ENCODE measurements at places on chromosomes 16 and 17. TPM values are rescaled to one million over a fixed set of nuclear protein-coding genes. Genes with fewer than 3 reads are reported as not detected.

Gene ABI3
- total RNA-seq, result not detected

Gene ZNF785
- total RNA-seq, result not detected

Gene SLC12A3
- not detected for total RNA-seq

Gene PTGES3L
- total RNA-seq, result 0.69 TPM

Gene IL21R
- total RNA-seq, result 0.05 TPM

Gene SLC47A1
- total RNA-seq, result 21.0 TPM

Gene BCL6B
- total RNA-seq, result not detected

Gene KRT31
- total RNA-seq, result not detected

Gene TPSG1
- total RNA-seq, result not detected

Gene ENO3
- 41.5 TPM for total RNA-seq

Gene SLC35G6
- total RNA-seq, result not detected

Gene VTN
- total RNA-seq, result 21.8 TPM

Gene NPIPB6
- 1.4 TPM for total RNA-seq

Gene CD300LD
- not detected for total RNA-seq

Gene OTOA
- total RNA-seq, result 0.08 TPM

Gene SLC38A8
- not detected for total RNA-seq

Gene MYO15B
- total RNA-seq, result 47.8 TPM

Gene SDR42E2
- not detected for total RNA-seq

Gene TRIM16
- total RNA-seq, result 237 TPM

Gene TBX21
- total RNA-seq, result not detected

Measured in A549 treated with ZK216348 at 1 μM for 4 hours (cell line).